ENCODE measurements at places on chromosomes 16 and 17.

DNA sequence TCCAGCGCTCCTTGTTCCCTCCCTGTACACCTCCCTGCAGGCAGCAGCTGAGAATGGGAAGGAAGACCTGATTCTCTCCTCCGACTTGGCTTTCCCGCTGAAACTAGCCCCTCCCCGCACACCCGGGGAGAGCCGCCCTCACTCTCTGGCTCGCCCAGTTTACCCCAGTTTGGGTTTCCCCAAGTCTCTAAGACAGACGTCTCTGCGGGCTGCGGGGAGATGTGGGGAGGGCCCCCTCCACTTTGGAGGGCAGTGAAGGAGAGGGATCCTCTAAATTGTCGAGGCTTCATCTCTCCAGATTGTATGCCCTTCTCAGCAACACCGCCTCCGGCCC lies 797 bp downstream of the GRB7 start:
- no peak for DNase-seq

GRCh38 chr17:27320222-27320560 lies 26.3 kb downstream of the WSB1 start:
- no peak for DNase-seq

- DNase-seq = no peak
Observed at GRCh38 chr17:70610161-70610560, 440.8 kb downstream of the KCNJ2 start.

DNA sequence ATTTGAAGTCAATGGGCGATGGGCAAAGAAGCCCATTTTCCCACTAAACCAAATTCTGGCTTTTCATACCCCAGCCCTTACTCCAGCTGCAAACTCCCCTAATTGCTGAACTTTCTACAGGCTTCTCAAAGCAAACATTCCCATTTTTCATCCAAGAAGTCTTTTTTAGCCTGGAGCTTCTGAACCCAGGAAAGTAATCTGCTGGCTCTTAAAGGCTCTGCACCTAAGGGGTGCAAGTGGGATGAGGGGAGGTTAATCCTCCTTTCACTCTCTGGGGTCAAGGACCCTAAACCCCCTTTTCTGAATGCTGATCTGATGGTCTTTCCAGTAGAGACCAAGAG lies 2.4 kb downstream of the HOXB7 start:
- no peak for DNase-seq

GRCh38 chr17:50280801-50281441 lies 6.7 kb downstream of the TMEM92 start:
- DNase-seq = no peak

- DNase-seq = no peak
Observed at GRCh38 chr17:9529033-9529700, 46.5 kb downstream of the STX8 start.

- DNase-seq = no peak
Observed at GRCh38 chr16:67651039-67651438, 6.1 kb downstream of the CARMIL2 start.

DNA sequence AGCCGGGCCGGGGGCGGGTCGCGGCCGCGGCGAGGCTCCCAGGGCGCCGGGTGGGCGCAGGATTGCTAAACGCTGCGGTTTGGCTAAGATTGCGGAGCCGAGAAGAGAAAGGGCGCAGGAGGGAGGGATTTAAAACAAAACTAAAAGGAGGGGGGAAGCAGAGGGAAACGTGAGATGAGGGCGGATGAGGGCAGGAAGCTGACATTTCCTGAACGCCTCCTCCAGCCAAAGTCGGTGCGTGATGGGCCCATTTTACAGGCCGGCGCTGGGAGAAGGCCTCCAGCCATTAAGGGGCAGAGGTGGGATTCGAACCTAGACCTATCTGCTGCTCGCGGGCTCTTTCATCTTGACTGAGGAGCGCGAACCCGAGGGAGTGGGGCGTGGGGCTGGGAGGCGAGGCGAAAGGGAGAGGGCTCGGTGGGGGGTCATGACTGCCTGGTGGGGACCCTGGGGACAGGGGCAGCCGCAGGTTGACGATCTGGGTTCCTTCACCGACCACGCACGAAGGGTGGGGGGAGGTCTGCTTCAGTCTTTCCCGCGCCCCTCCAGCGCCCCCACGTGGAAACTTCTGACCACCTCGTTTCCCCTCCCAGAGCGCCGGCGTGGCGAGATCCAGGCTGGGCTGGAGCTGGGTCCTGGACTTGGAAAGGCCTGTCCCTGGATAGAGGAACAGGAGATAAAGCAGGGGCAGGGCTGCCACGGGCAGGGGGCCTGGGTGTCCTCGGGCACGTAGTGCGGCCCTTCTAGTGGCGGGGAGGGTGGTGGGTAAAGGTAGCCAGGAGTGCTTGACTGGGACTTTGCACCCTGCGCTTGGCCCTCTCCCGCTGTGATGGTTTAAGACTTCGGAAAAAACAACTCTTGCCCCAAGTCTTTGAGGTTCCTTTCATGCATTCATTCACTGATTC lies 3.8 kb upstream of the TAC4 start:
- no peak for DNase-seq

DNA sequence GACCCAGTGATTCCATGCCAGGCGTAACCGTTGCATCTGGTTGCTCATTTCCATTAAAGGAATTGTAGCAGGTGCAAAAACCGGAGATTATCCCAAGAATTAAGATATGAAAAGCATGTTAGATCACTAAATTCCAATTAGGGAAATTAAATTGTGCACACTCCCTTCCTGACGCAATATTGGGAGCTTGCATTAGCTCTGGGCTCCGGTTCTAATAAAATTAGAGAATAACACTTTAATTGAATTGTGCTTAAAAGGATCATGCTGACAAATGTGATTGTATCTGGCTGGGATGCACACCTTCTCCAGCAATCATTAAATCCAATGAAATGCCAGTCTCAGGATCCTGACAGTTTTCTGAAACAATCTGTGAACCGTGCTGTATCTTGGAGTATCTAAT lies 38.1 kb downstream of the IRX5 start:
- no peak for DNase-seq

GRCh38 chr16:31351942-31352325 lies 3.0 kb upstream of the ITGAX start:
- DNase-seq = no peak

GRCh38 chr17:43449470-43450248 lies 34.1 kb upstream of the DHX8 start:
- no peak for DNase-seq

- DNase-seq = no peak
Observed at GRCh38 chr17:7626307-7626706, 1.3 kb downstream of the SAT2 start.

GRCh38 chr17:2363851-2364762 lies 26.8 kb downstream of the SGSM2 start:
- no peak for DNase-seq

- no peak for DNase-seq
Observed at GRCh38 chr16:54098247-54098646, 188.3 kb downstream of the IRX3 start.

DNA sequence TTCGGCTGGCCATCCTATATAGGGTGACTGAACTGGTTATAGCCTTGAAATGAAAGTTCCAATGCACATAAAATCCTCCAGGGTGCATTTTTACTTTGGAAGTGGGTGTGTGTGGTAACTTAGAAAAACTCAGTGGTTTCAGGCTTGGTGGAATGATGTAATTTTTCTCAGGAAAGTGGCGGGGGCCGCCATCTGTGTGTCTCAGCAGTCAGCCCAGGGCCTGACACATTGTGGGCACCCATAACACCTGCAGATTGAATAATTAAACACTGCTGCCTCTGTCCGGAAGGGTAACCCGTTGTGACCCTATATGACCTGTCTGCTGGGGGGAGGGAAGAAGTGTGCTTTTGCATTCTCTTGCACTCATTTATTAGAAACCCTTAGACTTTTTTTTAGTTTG lies 2.2 kb upstream of the PDP2 start:
- DNase-seq = no peak

GRCh38 chr17:73042809-73043685 lies 49.4 kb downstream of the SLC39A11 start:
- no peak for DNase-seq

- no peak for DNase-seq
Observed at GRCh38 chr17:72985882-72986720, 106.4 kb downstream of the SLC39A11 start.

GRCh38 chr16:47725188-47725695 lies 264.1 kb downstream of the PHKB start:
- DNase-seq = no peak

DNA sequence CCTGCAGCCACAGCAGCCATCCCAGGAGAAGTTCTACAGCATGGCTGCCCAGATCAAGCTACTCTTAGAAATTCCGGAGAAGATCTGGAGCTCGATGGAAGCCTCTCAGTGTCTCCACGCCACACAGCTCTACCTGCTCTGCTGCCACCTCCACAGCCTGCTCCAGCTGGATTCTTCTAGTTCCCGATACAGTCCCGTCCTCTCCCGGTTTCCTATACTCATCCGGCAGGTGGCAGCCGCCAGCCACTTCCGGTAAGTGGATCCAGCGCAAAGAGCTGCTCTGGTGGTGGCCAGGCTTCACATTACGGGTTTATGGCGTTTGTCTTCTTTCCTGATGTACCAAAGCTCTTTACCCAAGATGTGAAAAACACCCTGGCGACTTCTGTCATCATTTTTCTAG lies 3.6 kb downstream of the COG1 start:
- peak; percentile 86 for DNase-seq

GRCh38 chr16:79124016-79124756 lies 476.4 kb downstream of the MAF start:
- DNase-seq = no peak

DNA sequence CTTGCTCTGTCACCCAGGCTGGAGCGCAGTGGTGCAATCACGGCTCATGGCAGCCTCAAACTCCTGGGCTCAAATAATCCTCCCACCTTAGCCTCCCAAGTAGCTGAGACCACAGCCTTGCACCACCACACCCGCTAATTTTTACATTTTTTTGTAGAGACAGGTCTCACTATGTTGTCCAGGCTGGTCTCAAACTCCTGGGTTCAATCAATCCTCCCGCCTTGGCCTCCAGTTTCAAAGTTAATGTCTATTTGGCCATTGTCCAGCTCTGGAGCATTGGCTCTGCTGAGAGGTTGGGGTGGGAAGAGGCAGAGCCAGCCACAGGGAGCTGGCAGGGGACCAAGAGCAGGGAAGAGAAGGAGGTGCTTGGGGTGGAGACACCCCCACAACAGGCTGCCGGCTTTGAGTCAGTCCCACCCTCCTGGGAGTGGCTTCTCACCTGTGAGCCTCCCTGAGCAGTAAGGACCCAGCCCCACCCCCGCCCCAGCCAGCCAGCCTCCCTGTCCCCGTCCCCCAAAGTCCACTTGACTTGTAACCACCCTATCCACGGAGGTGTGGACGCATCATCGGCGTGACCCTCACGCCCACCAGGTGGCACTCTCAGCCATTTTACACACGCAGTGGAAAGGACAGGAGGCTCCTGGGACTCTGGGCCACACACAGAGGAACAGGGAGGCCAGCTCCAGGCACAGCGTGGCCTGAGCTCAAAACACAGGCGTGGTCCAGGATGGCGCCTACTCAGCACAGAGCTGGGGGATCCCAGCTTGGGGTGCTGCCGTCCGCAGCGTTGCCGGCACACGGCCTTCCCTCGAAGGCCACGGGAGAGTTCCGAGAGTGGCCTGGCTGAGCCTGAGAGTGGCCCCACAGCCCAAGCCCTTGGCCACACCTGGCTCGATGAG lies 22.8 kb upstream of the PVALEF start:
- peak; percentile 53 for DNase-seq

- no peak for DNase-seq
Observed at GRCh38 chr17:33637534-33637933, 344.4 kb upstream of the ASIC2 start.

- DNase-seq = no peak
Observed at GRCh38 chr16:86594721-86595120, 16.4 kb downstream of the FOXL1 start.
